ENCODE measurements at places on chromosomes 7 and 10.

GRCh38 chr10:11933577-11934223 is 108.9 kb downstream of the UPF2 start:
- DNase-seq: no peak

DNA sequence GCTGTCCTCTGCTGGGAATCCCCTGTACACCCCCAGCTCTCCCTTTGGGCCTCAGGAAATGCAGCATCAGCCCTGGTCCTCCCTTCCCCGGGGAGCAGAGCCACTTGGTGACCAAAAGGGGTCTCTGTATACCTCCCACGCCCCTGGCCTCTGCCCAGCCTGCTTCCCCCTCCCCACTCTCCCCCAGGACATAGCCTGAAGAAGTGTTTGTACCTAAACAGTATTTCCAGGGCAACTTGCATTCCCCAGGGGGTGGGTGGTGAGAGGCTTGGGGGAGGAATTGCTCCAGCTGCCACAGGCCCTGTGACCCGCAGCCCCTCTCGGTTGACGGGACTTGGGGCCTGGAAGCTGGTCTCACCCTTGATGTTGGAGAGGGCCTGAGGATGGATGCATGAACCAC is 39.3 kb downstream of the TMEM270 start:
- DNase-seq: peak; percentile 68

DNA sequence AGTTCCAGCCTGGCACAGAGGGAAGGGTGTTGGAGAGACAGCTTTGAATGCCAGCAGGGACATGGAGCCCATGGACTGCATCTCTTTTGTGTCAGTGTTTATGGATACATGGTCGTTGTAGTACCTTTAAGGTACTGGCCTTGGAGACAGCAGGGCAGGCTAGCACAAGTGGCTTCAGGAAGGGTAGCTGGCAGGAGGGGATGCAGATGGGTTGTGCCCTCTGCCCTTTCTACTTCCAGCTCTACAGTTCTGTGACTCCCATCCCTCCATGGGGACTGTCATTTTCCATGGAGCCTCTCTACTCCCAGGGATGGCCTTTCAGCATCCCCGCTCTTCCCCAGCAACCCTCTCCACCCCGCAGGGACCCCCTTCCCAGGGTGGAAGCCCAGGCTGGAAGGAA is 25.1 kb downstream of the POLL start:
- no peak for DNase-seq

GRCh38 chr7:49453486-49453885 is 320.0 kb upstream of the VWC2 start:
- no peak for DNase-seq
